ENCODE measurements at places on chromosomes 1 and 21.

- no peak for DNase-seq
Measured at GRCh38 chr1:154418923-154419619, 13.9 kb downstream of the IL6R start.

GRCh38 chr1:29454616-29455380 lies 218.5 kb downstream of the PTPRU start:
- DNase-seq: no peak

- DNase-seq: no peak
Measured at GRCh38 chr21:43295066-43295958, 126.5 kb downstream of the CRYAA start.

DNA sequence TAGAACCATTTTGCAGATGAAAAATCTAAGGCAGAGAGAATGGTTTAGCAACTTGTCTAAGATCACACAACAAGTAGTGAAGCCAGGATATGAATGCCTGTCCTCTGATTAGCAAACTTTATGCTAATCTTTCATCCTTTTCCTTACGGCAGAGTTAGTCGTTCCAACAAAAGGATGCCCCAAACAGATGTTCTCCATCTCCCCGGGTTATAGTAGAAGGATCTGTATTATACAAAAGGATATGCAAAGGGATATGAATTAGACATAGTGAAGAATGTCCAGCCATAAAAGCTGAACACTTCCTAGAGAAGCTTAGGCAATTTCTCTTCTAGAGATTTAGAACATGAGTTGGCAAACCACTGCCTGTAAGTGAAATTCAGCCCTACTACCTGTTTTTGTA lies 291.6 kb upstream of the DUSP10 start:
- no peak for DNase-seq

- no peak for DNase-seq
Measured at GRCh38 chr1:165114022-165114888, 242.3 kb downstream of the LMX1A start.

- DNase-seq: no peak
Measured at GRCh38 chr1:202105571-202106339, 17.0 kb upstream of the GPR37L1 start.

DNA sequence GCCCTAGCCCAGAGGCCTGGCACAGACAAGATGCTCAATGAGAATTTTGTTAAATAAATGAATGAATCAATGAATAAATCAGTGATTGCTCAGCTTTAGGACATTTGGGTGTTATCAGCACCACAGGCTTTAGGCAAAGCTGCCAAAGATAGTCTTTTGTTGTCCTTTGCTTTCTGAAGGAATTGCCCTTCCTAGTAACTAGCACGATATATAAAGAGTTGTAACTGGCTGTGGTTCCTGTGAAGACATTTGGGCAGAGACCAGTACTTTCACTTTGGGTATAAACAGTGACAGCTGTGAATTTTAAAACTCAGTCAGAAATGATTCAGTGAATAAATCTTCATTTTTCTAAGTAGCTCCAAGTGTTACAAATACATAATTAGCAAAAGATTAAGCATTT lies 13.3 kb downstream of the RNU5D-1 start:
- no peak for DNase-seq

DNA sequence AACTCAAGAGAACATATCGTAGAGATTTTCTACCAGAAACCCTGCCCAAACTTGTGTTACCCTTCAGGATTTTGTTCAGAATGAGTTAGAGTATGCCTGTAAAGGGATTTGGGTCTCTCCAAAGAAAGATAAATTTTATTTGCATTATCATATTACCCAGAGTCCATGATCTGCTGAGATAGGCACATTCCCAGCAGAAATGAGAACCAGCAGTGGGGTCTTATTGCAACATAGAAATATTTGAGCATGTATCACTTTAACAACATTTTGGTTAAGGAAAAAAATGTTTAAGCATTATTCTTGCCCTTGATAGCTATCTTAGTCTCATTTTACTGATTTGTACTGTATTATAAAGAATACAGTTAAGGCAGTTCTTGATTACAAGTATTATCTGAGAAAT lies 10.6 kb downstream of the VCAM1 start:
- no peak for DNase-seq

GRCh38 chr1:78840453-78841271 lies 165.9 kb downstream of the ADGRL4 start:
- no peak for DNase-seq

DNA sequence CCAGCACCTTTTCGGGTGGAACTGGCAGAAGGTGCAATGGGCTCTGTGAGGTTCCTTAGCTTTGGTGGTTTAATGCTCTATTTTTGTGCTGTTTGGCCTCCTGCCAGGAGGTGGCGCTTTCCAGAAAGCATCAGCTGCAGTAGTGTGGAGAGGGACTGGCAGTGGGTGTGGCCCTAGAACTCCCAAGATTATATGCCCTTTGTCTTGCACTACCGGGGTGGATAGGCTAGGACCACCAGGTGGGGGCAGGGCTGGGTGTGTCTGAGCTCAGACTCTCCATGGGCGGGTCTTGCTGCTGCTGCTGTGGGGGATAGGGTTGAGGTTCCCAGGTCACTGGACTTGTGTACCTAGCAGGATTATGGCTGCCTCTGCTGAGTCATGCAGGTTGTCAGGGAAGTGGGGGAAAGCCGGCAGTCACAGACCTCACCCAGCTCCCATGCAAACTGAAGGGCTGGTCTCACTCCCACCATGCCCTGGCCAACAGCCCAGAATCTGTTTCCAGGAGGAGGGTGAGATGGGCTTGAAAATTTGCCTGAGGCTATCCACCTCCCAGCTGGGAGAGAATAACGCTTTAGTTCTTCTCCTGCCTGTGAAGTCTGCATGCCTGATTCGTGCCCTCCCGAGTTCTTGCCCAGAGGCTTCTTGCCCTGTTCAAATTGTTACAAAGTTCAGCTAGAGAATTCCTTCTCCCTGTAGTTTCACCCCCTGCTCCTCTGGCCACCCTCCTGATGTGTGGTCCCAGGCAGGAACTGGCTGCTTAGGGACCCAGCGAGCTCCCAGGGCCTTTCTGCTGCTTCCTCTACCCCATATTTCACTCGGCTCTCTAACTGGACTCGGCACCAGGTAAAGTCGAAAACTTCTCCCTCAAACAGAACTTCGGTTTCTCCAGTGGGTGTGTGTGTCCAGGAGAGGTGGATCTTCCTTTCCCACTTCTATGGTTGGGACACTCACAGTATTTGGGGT lies 76.5 kb upstream of the BTG3 start:
- DNase-seq: peak; percentile 24

DNA sequence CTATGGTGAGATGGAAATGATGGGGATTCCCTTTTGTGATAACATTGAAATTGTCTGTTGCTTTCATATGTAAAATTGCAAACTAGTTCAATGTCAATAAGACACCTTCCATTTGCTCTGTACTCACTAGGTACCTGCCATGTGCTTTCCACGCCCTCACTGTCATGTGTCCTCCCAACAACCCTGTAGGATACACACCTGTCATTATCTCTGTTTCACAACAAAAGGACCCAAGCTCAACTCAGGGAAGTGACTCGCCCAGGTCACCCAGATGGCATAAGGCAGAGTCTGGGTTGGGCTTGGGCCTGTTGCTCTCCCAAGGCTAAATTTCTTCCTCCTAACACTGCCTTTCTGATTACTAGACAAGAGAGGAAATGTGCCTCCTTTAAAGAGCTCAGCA lies 45.3 kb upstream of the MCOLN3 start:
- no peak for DNase-seq

- DNase-seq: no peak
Measured at GRCh38 chr1:163085904-163086268, 16.7 kb downstream of the RGS4 start.

DNA sequence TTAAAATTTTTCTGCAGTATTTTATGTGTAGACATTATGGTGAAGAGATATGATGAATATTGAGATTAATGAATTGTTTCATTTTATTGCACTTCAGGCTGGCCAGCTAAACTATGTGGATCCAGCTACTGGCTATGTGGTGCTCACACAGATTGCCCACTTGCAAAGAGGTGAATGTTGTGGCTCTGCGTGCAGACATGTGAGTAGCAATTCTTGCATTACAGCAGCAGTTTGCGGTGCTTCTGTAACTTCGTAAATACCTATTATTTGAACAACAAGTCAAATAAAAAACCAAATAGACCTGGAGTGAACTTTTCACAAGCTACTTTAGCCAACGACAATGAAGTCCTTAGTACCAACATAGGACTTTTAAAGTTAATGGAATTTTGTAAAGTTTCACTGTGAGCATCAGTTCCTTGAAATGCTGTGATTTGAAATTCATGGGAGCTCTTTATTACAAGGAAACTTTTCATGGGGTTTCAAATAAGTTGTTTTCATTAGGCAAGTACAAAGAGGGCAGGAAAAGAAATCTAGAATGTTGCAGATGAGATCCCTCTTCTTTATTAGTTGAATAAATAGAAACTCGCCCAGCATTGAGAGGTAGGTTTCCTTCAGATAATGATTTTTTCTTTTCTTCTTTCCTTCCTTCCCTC lies 3.4 kb downstream of the C1orf53 start:
- DNase-seq: no peak

DNA sequence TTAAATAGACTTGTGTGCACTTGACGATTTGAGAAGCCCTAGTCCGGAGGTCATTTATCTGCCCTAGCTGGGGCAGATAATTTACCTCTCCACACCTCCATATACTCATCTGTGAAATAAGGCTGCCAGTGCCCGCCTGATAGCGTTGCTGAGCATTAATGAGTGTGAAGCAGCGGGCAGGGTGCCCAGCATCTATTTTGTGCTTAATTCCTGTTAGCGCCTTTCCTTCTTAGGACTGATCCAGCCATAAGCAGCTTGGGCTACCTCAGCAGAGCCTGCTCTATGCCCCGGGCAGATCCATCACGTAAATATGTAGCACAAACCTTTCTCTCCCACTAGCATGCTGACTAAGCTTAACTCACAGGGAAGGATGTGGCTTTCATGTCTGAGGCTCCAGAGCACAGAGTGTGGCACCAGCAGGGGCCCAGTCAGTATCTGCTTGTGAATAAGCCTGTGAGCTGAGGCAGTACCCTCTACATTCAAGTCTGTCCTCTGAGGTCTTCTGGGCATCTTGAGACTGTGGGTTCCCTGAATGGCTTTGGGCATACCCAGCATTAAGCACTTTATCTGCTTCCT lies 21.5 kb upstream of the RNF187 start:
- no peak for DNase-seq

GRCh38 chr1:35925741-35926140 lies 5.2 kb upstream of the AGO3 start:
- no peak for DNase-seq

DNA sequence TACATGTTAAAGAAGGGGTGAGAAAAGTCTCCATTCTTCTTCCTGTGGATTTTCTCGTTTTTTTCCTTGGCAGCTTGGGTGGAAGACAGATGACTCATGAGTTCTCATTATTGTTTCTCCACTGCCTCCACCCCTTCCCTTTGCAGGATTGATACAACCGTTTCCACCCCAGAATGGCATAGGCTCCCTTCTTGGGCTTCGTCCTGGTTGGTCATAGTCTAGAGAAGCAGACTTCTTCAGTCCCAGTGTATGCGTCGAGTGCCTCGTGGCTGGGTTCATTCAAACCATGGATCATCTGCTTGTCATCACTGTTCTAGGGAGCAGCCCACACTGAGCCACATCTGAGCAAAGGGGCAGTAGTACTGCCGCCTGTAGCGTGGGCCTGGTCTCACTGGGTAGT lies 13.7 kb downstream of the PTGFRN start:
- no peak for DNase-seq

- DNase-seq: no peak
Measured at GRCh38 chr21:38798081-38798480, 7.6 kb upstream of the ETS2 start.

DNA sequence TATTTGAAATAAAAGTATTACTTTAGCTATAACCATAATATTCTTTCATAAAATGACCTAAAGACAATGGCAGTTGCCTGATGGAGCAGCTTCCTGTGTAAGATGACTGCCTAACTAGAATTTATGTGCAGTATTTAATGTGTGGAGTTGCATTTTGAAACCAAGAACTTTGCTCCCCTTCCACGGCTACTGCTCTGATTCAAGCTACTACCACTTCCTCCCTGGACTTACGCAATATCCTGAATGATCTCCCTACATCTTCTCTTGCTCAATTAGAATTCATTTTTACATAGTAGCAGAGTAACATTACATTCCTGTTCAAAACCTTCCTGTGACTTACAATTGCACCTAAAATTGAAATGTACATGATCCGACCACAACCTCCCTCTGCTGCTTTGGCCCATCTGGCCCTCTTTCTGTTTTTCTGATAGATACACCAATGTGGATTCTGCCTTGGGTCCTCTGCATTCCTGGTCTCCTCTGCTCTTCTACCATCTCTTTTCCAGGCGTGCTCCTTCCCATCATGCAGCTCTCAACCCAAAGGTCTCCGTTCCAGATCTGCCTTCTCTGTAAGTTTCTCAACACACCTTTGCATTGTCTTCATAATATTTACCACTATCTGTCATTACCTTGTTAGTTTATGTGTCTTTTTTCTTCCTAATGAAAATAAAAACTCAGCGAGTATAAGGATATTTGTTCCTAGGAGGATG lies 47.4 kb upstream of the USP25 start:
- no peak for DNase-seq

GRCh38 chr1:61609040-61609439 lies 115.9 kb downstream of the TM2D1 start:
- DNase-seq: no peak

GRCh38 chr1:178294654-178295053 lies 200.8 kb downstream of the RASAL2 start:
- DNase-seq: no peak

DNA sequence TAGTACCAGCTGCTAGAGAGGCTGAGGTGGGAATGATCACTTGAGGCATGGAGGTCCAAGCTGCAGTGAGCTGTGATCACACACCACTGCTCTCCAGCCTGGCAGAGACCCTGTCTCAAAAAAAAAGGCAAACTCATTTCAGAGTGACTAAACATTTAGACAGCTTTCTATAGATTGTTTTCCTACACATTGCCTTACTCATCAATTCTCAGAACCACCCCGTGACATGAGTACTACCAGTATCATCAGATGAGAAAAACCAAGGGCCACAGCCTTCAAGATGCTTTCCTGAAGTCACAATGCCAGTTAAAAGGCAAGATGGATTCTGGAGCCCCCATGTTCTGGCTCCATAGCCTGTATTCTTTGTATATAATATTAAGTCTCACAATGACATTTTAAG lies 22.4 kb upstream of the SMPDL3B start:
- no peak for DNase-seq

DNA sequence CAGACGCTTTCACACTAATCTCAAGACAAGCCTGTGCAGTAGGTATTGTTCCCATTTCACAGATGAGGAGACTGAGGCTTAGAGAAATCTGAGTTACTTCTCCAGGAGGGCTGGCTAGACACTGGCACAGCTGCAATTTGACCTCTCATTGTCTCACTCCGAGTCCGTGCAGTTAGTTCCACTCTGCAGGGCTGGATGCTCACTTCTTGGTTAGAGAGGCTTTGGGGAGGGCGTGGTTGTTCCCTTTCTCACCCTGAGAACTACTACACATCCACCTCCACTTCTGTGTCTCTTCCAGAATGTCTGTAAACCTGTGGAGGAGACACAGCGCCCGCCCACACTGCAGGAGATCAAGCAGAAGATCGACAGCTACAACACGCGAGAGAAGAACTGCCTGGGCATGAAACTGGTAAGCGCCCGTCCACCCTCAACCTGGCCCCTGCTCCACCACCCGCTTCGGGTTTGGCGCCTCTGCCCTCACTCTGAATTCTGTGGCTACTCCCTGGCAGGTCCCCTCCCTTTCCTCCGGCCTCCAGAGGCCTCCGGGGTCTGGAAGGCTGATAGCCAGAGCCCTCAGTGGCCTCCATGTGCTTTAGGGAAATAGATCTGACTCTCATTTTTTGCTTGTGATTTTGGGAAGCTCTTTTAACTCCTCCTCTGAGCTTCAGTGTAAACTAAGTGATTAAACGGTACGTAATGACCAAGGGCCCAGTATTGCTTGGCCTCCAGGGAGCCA lies 29.1 kb downstream of the EIF2D start:
- no peak for DNase-seq
